Thoracic aorta (tissue), 2 donors: ENCODE measurements at places on chromosomes 2 and 18. TPM values are rescaled to one million over a fixed set of nuclear protein-coding genes. Genes with fewer than 3 reads are reported as not detected.

GRCh38 chr2:21333684-21334083 is 209.9 kb downstream of the TDRD15 start:
- no peaks in the 10 kb centered on the region for H3K36me3 ChIP-seq
- no peak overlapping the region for H3K27ac ChIP-seq
- no peak overlapping the region for H3K4me3 ChIP-seq
- H3K4me1 ChIP-seq = no peaks in the 10 kb centered on the region

CLEC4F gene
- 0.54 TPM for total RNA-seq

DNA sequence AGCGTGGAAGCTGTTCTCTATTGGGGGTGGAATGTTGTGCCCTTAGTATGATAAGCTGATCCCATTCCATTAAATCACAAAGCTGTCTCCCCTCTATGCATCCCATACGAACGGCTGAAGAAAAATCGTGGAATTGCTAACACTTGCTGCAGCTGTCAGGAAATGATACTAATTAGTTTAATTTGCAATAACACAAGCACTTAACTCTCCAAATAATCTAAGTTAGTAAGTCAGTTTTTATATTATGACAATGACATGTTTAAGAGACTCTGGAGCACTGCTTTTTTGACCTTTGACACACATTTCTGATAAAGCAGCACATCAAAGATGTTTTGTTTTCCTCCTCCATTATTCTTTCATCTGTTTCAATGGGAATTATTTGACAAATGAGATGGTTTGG is 123.7 kb upstream of the SATB2 start:
- no peaks in the 10 kb centered on the region for H3K27me3 ChIP-seq
- no peaks in the 10 kb centered on the region for H3K36me3 ChIP-seq
- H3K4me1 ChIP-seq = no peaks in the 10 kb centered on the region
- H3K27ac ChIP-seq = no peak overlapping the region
- H3K4me3 ChIP-seq = peak overlapping the region; percentile 45

DNA sequence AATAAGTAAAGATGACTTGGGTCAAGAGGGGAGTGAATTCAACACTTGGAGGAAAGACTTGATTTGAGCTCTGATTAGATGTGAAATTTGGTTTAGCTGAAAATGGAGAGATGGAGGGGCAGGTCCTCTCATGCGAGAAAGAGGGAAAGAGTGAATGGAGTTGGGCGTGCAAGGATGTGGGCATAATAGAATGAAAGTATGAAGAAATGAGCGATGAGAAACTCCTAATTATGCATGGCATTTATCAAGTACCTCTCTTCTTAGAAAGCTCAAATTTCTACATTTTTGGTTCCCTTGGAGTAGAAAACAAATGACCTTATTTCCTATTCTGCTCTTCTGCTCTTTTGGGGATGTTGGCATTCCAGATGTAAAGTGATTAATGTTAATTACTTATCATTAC is 161.5 kb downstream of the PHLPP1 start:
- H3K27me3 ChIP-seq = no peaks in the 10 kb centered on the region
- H3K4me3 ChIP-seq = no peak overlapping the region
- H3K36me3 ChIP-seq = no peaks in the 10 kb centered on the region
- no peak overlapping the region for H3K27ac ChIP-seq

- H3K4me3 ChIP-seq = peak overlapping the region; percentile 45
- peak overlapping the region; percentile 76 for H3K27ac ChIP-seq
- DNase-seq = peak; percentile 42
- H3K4me1 ChIP-seq = peaks cover 40% of the 10 kb centered on the region
These were observed 139.8 kb upstream of the NCK2 start for GRCh38 chr2:105604938-105605337.

CD8B2 gene
- total RNA-seq = not detected

DNA sequence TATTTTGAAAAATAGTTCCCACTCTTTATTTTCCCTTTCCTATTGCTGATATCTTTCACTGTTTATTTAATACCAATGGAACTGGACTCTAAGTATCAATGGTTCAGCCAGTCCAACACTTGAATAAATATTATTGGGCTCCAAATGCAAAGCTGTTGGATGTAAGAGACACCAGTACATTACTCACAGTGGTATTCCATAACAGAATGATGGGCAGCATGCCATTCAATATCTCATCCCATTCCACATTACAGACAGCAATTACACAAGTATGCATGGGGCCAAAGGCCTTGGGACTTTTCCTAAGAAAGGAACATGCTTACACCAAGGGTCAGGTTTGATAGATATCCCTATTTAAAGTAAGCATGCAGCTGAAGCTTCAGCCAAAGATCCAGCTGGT is 231.9 kb downstream of the RND3 start:
- H3K27ac ChIP-seq = no peak overlapping the region
- no peaks in the 10 kb centered on the region for H3K27me3 ChIP-seq
- H3K4me3 ChIP-seq = no peak overlapping the region
- H3K36me3 ChIP-seq = no peaks in the 10 kb centered on the region
- no peak for DNase-seq
- H3K4me1 ChIP-seq = peaks cover 7% of the 10 kb centered on the region

POTEJ gene
- total RNA-seq = not detected

DNA sequence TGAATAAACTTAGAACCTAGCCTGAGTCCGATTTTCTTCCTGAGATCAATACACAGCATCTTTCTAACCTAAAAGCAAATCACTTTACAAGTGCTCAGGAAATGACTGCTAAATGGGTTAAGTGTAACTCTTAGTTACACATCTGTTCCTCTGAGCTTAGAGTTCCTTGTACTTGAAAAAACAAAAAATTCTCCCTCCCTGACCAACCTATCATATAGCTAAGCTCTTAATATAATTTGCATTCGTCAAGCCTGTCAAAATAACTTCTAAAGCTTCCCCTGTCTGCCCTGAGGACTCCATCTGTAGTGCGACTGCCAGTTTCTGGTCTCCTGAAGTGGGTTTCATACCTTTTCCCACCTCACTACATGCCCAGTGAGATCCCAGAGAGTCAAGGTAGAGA is 190.4 kb downstream of the NCK2 start:
- no peak overlapping the region for H3K4me3 ChIP-seq
- H3K36me3 ChIP-seq = no peaks in the 10 kb centered on the region
- H3K27ac ChIP-seq = no peak overlapping the region

- H3K36me3 ChIP-seq = no peaks in the 10 kb centered on the region
- H3K4me1 ChIP-seq = peaks cover 12% of the 10 kb centered on the region
- peak overlapping the region; percentile 99 for H3K27ac ChIP-seq
- H3K27me3 ChIP-seq = no peaks in the 10 kb centered on the region
These were observed 6.4 kb downstream of the ZEB2 start for GRCh38 chr2:144513388-144514101.

DNA sequence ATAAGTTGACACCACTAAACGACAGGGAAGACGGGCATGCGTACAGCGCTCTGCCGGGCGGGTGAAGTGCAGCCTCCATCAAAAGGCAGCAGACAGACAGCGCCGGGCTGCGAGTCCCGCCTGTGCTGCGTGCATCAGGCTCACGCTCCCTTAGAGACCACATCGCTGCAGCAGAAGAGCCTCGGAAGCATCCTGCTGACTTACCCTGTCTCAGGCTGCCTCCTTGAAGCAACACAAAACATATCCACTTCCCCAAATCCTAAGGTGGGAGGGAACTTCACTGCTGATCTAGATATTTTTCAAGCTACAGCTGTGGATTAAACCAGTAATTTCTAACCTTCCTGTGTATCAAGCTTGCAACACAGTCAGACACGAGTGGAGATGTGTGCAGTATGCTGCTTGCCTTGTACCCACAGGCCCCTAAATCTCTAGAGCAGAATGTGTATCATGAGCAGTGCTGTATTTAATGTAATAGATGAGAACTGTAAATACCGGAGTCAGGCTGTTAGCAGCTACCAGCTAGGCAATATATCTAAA is 6.4 kb downstream of the MYT1L start:
- H3K27ac ChIP-seq = no peak overlapping the region
- no peak for DNase-seq
- no peaks in the 10 kb centered on the region for H3K4me1 ChIP-seq
- H3K36me3 ChIP-seq = no peaks in the 10 kb centered on the region
- H3K27me3 ChIP-seq = no peaks in the 10 kb centered on the region
- no peak overlapping the region for H3K4me3 ChIP-seq

DSG2 gene
- 2.8 TPM for total RNA-seq

- no peaks in the 10 kb centered on the region for H3K4me1 ChIP-seq
- no peak for DNase-seq
- no peak overlapping the region for H3K4me3 ChIP-seq
- no peaks in the 10 kb centered on the region for H3K27me3 ChIP-seq
- no peaks in the 10 kb centered on the region for H3K36me3 ChIP-seq
These were observed 135.3 kb downstream of the CCDC148 start for GRCh38 chr2:158321264-158321663.

- peak within 1 kb of the TSS; percentile 88 for H3K4me3 ChIP-seq
- no peak for DNase-seq
- peak within 1 kb of the TSS; percentile 99 for H3K27ac ChIP-seq
- peaks cover 10% of the 10 kb centered on the region for H3K36me3 ChIP-seq
- H3K27me3 ChIP-seq = no peaks in the 10 kb centered on the region
These were observed at the start of gene GDF7 for GRCh38 chr2:20666304-20667150. GDF7 (plus strand) TSS chr2:20667144; CDS start chr2:20667240, 96 bp downstream.

DNA sequence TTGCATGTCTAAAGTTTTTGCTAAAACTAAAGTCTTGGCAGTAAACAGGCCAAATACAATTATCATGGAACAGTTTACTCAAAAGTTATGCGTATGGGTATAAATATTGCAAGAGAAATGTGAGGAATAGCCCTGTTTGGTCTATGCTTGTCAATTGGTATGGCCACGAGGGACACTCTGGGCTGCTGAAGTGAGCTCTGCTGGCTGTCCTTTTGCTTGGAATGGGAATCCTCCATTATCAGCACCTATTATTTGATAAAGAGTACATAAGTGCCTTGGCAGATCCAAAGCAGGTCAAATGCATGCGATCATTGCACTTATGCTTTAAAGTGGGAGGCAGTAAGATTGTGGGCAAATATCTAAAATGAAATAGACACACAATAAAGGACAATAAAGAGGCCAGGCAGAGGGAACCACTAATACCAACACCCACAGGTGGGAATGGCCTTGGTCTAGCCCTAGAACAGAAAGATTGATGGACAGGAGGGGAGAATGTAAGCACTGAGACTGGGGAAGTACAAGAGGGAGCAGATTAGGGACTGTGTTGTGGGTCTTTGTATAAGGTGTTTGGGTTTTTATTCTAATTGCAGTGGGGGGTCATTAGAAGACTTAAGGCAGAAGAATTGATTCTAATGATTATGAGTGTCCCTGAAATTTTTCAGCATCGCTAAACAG is 60.0 kb upstream of the NOSTRIN start:
- H3K27me3 ChIP-seq = no peaks in the 10 kb centered on the region
- H3K4me3 ChIP-seq = no peak overlapping the region
- H3K27ac ChIP-seq = no peak overlapping the region
- H3K4me1 ChIP-seq = no peaks in the 10 kb centered on the region

CCBE1 gene
- 1.8 TPM for total RNA-seq

GRB14 gene
- 4.7 TPM for total RNA-seq

GRCh38 chr2:222709191-222709891 is 37.9 kb downstream of the MOGAT1 start:
- H3K27ac ChIP-seq = peak overlapping the region; percentile 90
- peak; percentile 67 for DNase-seq
- H3K27me3 ChIP-seq = no peaks in the 10 kb centered on the region
- peak overlapping the region; percentile 61 for H3K4me3 ChIP-seq
- H3K36me3 ChIP-seq = no peaks in the 10 kb centered on the region

- no peak for DNase-seq
- H3K4me3 ChIP-seq = peak overlapping the region; percentile 77
These were observed 71.4 kb upstream of the ITGB6 start for GRCh38 chr2:160271171-160272086.

DNA sequence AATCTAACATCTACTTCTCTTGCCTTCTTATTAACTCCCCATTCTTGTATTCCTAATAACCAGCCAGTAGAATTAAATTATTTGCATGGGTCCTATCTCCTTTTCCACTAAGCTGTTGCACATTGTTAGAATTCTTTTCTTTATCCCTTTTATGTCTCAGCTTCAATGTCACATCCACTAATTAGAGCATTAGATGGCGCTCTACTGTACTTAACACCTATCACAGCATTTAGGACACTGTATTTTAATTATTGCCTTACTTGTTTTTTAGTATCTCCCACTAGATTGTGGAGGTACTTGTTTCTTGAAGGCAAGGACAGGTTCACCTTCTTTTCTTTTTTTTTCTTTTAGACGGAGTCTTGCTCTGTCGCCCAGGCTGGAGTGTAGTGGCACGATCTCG is 3.8 kb downstream of the LIPT1 start:
- no peaks in the 10 kb centered on the region for H3K27me3 ChIP-seq
- no peak overlapping the region for H3K4me3 ChIP-seq
- H3K27ac ChIP-seq = no peak overlapping the region
- DNase-seq = no peak

FASTKD1 gene
- total RNA-seq = 11.5 TPM

CPO gene
- total RNA-seq = not detected

- H3K27me3 ChIP-seq = no peaks in the 10 kb centered on the region
- no peaks in the 10 kb centered on the region for H3K36me3 ChIP-seq
- DNase-seq = no peak
- H3K4me1 ChIP-seq = peaks cover 4% of the 10 kb centered on the region
- no peak overlapping the region for H3K4me3 ChIP-seq
These were observed 128.4 kb downstream of the RNF152 start for GRCh38 chr18:61764381-61764780.

ACADL gene
- total RNA-seq = 51.6 TPM

- H3K27ac ChIP-seq = no peak overlapping the region
- no peaks in the 10 kb centered on the region for H3K36me3 ChIP-seq
- no peak overlapping the region for H3K4me3 ChIP-seq
These were observed 112.4 kb downstream of the SPP2 start for GRCh38 chr2:234162861-234163260.

DNA sequence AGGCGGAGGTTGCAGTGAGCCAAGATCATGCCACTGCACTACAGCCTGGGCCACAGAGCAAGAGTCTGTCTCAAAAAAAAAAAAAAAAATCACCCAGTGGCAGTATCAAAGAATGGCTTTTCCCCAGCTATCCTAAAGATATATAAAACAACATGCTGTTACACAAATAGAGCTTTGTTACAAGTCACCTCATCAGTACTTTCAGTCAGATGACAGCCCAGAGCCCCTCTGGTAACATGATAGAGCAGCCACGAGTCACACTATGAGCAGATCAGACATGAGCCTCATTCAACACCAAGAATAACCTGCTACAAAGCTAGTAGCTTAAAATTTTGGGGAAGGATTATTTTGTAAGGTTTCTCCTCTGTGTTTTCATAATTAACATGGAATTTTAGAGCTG is 25.2 kb downstream of the PDE11A start:
- H3K4me1 ChIP-seq = no peaks in the 10 kb centered on the region
- DNase-seq = no peak
- no peak overlapping the region for H3K27ac ChIP-seq
- H3K36me3 ChIP-seq = no peaks in the 10 kb centered on the region

GRCh38 chr18:35466815-35467623 is 30.7 kb downstream of the INO80C start:
- peaks cover 12% of the 10 kb centered on the region for H3K4me1 ChIP-seq
- H3K36me3 ChIP-seq = no peaks in the 10 kb centered on the region
- no peaks in the 10 kb centered on the region for H3K27me3 ChIP-seq
- no peak for DNase-seq

- no peak for DNase-seq
- no peak within 1 kb of the TSS for H3K27ac ChIP-seq
- peaks cover 33% of the 10 kb centered on the region for H3K4me1 ChIP-seq
- no peaks in the 10 kb centered on the region for H3K36me3 ChIP-seq
- H3K4me3 ChIP-seq = peak within 1 kb of the TSS; percentile 64
These were observed at the start of gene ERFE for GRCh38 chr2:238158509-238159070. ERFE (plus strand) TSS chr2:238158970; CDS start chr2:238159008, 38 bp downstream.

GRCh38 chr2:72695676-72696075 is 130.2 kb downstream of the EXOC6B start:
- H3K4me3 ChIP-seq = no peak overlapping the region
- no peaks in the 10 kb centered on the region for H3K36me3 ChIP-seq
- no peak overlapping the region for H3K27ac ChIP-seq
- H3K4me1 ChIP-seq = no peaks in the 10 kb centered on the region
- no peak for DNase-seq
